ENCODE measurements at places on chromosomes 2 and 18.
A peak's percentile ranks its signal among the peaks of the same experiment; 100 is the strongest.

DNA sequence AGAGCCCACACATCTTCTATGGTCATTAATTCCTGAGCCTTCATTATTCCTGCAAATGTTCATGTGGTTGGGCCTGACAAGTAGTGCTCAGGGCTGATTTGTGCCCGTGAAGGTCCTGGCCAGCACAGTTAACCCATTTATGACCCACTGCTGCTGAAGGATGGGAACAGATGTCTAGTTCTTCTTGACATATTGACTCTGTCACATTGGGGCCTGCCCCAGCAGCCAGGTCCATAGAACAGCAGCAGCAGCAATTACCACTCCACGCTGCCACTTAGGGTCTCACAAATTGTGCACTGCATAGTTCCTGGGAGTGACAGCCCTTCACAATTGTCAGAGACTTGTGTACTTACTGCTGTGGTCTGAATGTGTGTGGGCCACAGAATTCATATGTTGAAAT lies 442.3 kb upstream of the RGPD4 start:
- no peak for DNase-seq

- DNase-seq: no peak
Observed at GRCh38 chr2:40440835-40441234, 11.1 kb downstream of the SLC8A1 start.

DNA sequence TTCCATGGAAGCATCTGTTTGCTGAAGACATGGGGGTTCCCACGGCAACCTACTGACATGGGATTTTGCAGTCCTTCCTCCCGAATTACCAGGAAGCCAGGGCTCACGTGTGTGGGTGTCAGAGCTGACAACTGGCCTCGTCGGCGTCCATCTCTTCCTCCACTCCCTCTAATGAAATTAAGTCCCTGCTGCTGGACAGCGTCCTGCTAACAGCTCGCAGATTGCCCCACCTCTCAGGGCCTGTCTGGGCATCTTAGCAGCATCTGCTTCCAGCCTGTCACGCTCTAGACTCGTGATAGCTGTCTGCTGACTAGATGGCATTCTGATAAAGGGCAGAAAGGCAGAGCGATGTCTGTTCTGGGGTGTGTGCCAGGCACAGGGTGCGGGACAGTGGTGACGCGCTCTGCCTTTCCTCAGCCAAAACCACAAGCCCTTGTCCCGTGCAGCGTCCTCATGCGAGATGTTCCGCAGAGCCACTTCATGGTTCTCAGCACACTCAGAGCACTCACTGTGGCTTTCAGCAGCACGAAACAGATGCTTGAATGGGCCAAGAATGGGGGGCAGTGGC lies 161.1 kb downstream of the ARL4C start:
- DNase-seq: peak; percentile 21

- no peak for DNase-seq
Observed at GRCh38 chr2:218006741-218007140, 3.9 kb upstream of the TNS1 start.

DNA sequence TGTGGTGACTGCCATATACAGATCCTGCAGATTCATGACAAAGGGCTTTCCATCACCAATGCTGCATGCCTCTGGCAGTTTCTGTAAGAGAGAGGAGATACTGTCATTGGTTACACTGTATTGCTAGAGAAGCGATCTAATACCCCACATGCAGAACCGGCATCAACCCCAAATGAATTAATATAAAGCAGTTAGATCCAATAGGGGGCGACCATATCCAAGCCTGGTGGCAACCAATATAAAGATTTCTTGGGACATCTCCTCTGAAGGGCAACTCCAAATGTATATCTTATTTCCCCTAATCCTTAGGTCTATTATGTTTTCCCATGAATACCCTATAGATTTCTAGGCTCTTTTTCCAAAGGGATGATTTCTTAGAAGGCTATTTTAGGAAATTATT lies 17.4 kb upstream of the IHH start:
- no peak for DNase-seq

GRCh38 chr2:190726255-190726654 lies 77.4 kb downstream of the NAB1 start:
- DNase-seq: no peak

GRCh38 chr2:234029150-234029733 lies 21.3 kb upstream of the SPP2 start:
- DNase-seq: no peak

DNA sequence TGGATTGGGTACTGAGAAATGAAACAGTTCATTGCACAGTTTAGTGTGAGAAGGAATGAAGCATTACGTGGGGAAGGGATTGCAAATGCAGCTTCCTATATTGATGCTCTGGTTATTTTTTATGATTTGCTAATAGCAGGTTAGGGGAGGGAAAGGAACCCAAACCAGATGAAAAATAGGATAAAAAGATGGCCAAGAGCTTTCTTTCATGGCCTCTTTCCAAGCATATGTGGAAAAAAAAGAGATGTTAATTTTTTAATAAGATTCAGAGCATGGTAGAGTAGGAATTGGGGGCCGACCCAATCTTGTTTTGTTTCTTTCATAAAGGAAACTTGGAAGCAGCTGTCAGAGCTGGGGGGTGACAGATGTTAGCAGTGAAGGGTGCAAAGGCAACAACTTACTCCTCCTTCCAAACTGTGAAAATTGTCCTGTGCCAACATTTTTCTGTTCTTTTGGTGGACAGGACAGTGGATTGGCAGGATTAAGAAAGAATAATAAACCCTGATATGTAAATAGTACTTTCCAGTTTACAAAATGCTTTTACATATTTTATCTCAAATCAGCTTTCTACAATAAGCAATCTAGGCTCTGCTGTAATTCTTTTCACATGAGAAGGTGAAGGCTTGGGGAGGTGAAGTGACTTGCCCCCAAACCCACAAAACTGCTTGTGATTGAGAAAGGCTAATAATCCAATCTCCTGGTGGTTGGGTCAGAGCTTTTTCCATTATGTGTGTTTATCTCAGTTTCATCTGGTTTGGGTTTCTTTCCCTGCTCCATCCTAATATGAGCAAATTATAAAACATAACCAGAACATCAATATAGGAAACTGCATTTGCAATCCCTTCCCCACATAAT lies 270.1 kb downstream of the ETAA1 start:
- DNase-seq: no peak

DNA sequence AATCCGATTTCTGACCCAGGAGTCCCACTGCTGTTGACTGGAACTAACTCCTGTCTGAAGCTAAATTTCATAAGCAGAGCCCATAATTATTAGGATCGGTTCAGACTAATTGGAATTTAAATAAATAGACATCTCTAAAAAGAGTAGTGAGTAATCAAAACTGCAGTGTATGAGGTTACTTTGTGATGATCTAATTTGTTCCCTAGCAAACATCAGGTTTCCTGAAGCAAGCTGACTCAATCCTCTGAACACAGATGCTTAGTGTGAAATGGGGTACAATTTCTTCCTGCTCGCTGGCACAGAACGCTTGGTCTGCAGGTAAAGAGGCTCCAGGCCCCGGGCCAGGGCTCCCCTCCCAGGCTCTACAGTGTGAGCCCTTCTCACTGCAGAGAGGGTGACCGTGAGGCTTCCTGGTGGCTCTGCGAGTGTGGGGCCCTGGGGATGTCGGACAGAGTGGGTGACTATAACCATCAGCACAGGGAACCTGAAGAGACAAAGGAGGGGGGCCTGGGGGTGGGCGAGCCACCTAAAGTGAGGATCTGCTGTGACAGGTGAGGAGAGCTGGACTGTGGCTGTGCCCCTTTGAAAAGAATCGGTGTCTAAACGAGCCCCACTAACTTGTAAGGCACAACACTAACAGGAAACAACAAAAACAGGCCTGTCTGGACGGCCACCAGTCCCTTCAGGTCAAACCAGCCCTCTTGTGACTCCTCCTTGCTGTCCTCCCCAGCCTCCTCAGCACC lies 20.2 kb downstream of the CHST10 start:
- no peak for DNase-seq

DNA sequence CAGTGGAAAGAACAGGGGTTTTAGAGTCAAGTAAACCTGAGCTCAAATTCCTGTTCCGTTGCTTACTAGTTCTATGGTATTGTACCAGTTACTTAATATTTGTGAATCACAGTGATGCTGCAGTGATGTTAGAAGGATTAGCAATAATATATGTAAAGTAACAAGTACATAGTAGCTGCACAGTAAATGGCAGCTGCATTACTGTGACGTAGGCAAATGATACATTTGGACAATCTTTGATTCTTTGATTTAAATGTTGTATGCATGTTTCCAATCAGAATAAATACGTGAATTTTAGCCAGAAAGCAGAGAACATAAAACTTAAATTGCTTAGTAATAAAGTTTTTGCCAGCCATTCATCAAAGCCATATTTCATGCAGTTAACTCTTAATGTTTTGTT lies 243.0 kb downstream of the ERBB4 start:
- DNase-seq: no peak

- DNase-seq: no peak
Observed at GRCh38 chr18:23194997-23195957, 60.0 kb downstream of the CABLES1 start.

- no peak for DNase-seq
Observed at GRCh38 chr2:102291319-102292075, 19.9 kb upstream of the IL1RL1 start.

DNA sequence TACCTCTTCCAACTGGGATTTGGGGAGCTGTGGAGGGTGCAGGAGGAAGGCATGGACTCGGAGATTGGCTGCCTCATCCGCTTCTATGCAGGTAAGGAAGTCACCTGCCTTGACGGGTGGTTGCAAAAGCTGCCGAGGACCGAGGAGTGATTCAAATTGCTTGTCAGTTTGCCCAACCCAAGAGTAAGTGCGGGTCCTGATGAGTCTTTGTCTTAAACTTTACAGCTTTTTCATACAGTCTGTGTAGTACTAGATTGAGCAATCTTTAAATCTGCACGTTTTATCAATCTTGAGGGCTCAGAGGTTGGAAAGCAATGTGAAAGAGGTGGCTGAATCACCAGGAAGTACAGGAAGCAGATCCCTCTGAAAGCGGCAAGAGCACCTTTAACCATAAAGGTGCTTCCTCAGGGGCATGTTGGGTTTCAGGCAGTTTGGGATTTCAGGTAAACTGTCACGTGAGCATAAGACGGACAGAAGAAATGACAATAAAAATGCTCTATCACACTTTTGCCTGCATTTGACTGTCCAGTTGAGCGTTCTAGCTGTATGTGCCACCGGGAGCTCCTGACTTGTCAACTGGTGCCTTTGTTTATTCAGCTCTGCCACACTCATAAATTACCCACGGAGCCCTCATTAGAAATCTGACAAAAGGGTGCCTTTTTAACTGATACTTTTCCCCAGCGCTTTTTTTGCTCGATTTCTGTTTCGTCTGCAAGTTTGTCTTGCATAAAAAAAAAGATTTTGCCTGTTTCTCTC lies 2.0 kb downstream of the PHLPP1 start:
- no peak for DNase-seq

DNA sequence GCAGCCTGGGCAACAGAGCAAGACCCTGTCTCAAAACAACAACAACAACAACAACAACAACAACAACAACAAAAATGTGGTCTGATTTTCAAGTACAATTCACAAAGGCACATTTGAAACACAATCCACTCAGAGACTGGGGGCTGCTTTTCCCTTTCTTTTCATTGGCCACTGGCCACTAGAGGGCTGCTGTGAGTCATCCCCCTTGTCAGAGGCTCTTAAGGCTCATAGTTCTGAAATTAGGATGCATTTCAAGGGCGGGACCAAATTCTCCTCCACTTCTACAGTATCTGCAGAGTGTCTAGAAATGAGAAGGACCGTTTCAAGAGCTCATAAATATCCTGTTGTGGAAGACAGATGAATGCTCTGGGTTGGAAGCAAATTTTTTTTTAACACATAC lies 285.4 kb downstream of the NRXN1 start:
- no peak for DNase-seq

DNA sequence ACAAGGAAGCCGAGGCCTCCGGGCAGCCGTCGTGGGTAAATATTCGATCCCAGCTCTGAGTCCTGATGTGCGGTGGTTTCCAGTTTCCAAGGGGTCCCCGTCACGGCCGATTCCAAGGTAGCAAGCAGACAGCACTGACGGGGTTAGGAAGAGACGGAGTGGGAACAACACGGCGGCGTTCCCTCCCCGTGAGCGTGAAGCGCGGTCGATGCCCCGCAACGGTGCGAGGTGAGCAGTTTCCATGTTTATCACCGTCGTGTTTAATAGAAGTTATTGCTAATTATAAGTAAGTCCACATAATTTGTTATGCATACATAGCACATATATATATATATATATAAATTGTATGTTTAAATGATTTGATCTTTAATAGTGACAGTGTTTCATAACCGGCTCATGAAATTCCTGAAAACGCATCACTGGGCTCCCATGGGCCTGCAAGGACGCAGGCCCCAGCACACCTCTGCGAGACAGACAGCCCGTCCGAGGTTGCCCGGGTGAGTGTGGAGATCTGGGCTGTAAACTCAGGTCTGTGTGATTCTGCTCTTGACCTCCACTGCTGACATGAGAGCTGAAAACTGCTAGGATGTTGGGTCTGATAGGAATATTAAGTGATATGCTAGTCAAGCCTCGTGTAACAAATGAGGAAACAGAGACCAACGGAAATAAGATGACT lies 243.5 kb upstream of the SALL3 start:
- DNase-seq: no peak

DNA sequence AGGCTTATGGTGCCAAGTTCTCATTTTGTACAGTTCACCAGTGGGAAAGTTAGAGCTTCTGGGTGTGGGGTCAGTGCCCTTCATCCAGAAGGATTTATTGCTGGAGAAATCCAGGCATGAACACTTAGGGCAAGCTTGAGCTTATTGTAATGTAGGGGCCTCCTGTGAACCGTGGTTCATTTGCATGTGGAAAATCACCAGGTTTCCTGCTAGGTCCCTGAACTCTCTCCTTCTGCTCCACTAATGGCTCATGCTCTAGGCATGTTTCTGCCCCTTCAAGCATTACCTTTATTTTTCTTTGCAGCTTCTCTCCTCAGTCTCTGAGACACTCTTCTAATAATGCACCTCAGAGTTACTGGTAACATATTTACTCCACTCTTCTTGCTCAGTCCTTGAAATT lies 79.3 kb upstream of the FAM98A start:
- DNase-seq: no peak

GRCh38 chr2:45265336-45265735 lies 256.1 kb upstream of the SIX2 start:
- no peak for DNase-seq

GRCh38 chr2:60710707-60711106 lies 45.4 kb upstream of the PAPOLG start:
- DNase-seq: no peak

GRCh38 chr18:66646609-66647008 lies 42.7 kb upstream of the CDH19 start:
- no peak for DNase-seq

GRCh38 chr2:72969706-72970105 lies 52.4 kb downstream of the EMX1 start:
- no peak for DNase-seq

- no peak for DNase-seq
Observed at GRCh38 chr18:78875016-78875777, 104.4 kb upstream of the SALL3 start.

GRCh38 chr2:157925071-157925470 lies 48.9 kb upstream of the ACVR1 start:
- DNase-seq: no peak

DNA sequence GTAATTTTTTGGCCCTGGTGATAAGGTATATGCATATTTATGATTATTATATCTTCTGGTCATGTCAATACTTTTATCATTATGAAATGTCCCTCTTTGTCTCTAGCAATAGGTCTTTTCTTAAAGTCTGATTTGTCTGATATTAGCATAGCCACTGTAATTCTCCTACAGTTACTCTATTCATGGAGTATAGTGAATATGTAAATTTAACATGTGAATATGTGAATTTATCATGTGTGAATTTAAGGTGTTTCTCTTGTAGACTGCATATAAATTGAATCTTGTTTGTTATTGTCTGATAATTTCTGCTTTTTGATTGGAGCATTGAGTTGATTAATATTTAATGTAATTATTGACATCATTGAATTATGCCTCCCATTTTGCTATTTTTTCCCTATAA lies 259.4 kb downstream of the HRH4 start:
- no peak for DNase-seq

GRCh38 chr18:79546781-79547272 lies 132.8 kb upstream of the CTDP1 start:
- no peak for DNase-seq
